Activated T-cell treated with anti-CD3 and anti-CD28 coated beads, Interleukin-2, amount 50 U/mL, for 72 hours (primary cell): ENCODE measurements at places on chromosomes 13 and 19. TPM values are rescaled to one million over a fixed set of nuclear protein-coding genes. Genes with fewer than 3 reads are reported as not detected.

DNA sequence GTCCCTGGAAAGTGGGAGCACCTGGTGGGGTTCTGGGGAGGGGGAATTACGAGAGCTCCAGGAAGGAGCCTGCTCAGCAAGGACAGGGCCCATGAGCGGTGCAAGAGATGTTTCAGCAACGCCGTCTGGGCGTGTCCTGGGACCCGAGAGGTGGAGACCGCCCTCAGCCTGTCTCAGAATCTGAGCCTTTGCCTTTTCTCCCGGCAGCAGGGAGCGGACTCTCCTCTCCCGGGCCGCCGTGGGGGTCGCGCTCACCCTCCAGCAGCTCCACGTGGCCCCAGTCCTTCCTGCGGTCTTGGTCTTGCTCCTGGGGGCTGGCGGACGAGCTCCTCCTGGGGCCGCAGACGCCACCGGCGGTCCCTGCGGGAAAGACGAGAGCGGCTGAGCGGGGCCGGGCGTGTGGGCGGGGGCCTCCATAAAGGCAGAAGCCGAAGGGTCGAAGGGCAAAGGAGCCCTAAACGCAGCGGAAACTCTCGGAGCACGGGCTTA is 714 bp downstream of the POLRMT start:
- peak overlapping the region; percentile 94 for H3K27ac ChIP-seq
- peaks cover 18% of the 10 kb centered on the region for H3K4me1 ChIP-seq
- H3K27me3 ChIP-seq, result no peaks in the 10 kb centered on the region
- peaks cover 13% of the 10 kb centered on the region for H3K36me3 ChIP-seq

Gene WDR83
- total RNA-seq, result 18.4 TPM

Gene RNF17
- not detected for total RNA-seq

GRCh38 chr13:96109125-96109524 is 19.2 kb downstream of the HS6ST3 start:
- H3K4me3 ChIP-seq, result no peak overlapping the region
- H3K27ac ChIP-seq, result peak overlapping the region; percentile 74
- no peak for DNase-seq

DNA sequence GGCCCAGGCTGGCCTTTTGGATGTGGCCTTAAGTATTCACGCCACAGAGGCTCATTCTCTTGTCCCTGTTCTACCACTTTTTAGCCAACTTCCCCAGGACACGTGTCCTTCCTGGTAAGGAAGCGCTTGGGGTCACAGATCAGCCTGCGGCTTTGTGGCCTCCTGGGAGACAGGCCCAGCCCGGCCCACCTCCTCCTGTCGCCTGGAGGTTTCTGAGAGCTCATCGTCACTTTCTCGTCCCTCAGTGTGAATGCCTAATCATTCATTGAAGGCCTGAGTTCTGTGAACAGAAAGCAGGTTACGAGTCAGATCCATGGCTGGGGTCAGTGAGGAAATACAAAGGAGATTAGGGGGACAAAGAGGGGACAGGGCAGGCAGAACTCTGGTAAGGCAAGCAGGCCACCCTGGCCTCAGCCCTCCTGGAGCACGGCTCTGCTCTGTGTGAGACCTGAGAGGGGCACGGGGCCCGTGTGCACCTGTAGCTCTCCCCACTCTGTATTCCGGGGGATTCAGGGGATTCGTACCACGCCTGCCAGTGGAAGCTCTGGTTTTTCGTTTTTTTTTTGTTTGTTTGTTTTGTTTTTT is 38.6 kb upstream of the TSHZ3 start:
- no peaks in the 10 kb centered on the region for H3K4me1 ChIP-seq
- no peak for DNase-seq
- H3K27ac ChIP-seq, result no peak overlapping the region
- no peaks in the 10 kb centered on the region for H3K36me3 ChIP-seq
- peaks cover 8% of the 10 kb centered on the region for H3K27me3 ChIP-seq
- no peak overlapping the region for H3K4me3 ChIP-seq

Gene GJB6
- total RNA-seq, result 4.0 TPM

Gene AP1M2
- total RNA-seq, result not detected

DNA sequence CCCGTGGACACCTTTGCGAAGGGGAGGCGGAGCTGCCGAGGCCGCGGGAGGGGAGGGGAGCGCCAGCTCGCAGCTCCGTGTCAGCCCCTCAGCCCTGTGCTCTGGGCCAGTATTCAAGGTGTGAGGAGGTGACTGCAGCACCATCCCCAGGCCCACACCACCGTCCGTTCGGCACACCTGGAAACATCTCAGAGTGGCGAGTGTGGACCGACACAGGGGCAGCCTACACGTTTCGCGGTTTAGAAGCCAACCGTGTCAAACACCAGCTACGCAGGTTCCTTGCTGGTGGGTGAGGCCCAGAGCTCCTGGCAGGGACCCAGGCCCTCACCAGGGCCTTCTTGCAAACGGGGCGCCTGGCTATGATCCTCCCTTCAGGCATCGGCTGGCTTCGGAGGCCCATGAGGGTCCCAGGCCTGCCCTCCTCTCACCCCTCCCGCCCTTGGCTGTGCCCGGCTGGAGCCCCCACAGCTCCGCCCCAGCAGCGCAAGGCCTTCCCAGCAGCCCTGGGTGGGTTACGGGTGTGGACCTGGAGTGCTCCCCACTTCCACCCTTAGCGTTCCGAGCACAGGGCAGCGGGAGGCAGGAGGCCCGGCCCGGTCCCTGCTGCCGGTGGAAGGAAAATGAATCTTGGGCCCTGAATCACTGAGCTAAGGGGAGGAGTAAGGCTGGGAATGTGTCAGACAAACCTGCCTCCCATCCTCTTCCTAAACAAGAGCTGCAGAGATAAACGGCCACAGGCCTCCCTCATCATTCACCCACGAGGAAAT is 1.2 kb downstream of the C13orf46 start:
- H3K36me3 ChIP-seq, result peaks cover 2% of the 10 kb centered on the region
- no peak overlapping the region for H3K4me3 ChIP-seq
- no peaks in the 10 kb centered on the region for H3K4me1 ChIP-seq
- no peaks in the 10 kb centered on the region for H3K27me3 ChIP-seq
- H3K27ac ChIP-seq, result no peak overlapping the region
- DNase-seq, result no peak

Gene CTXN1
- total RNA-seq, result 0.50 TPM

DNA sequence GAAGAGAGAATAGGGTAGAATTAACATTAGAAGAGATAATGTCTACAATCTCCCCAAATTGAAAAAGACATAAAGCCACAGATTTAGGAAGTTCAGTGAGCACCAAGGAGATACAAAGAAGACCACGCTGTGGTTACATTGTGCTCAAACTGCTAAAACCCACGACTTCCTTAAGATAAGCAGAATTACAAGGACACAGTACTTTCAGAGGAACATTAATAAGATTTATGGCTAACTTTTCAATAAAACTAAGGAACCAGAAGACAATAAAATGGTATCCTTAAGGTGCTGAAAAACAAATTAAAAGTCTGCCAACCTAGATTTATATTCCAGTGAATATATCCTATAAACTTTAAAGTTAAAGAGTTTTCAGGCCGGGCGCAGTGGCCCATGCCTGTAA is 7.4 kb upstream of the IL17D start:
- no peaks in the 10 kb centered on the region for H3K36me3 ChIP-seq
- no peak overlapping the region for H3K27ac ChIP-seq
- no peak for DNase-seq
- no peak overlapping the region for H3K4me3 ChIP-seq

- H3K36me3 ChIP-seq, result no peaks in the 10 kb centered on the region
- H3K4me3 ChIP-seq, result no peak overlapping the region
- H3K27me3 ChIP-seq, result peaks cover 33% of the 10 kb centered on the region
These were observed 14.2 kb downstream of the EFNB2 start for GRCh38 chr13:106521095-106521799.

DNA sequence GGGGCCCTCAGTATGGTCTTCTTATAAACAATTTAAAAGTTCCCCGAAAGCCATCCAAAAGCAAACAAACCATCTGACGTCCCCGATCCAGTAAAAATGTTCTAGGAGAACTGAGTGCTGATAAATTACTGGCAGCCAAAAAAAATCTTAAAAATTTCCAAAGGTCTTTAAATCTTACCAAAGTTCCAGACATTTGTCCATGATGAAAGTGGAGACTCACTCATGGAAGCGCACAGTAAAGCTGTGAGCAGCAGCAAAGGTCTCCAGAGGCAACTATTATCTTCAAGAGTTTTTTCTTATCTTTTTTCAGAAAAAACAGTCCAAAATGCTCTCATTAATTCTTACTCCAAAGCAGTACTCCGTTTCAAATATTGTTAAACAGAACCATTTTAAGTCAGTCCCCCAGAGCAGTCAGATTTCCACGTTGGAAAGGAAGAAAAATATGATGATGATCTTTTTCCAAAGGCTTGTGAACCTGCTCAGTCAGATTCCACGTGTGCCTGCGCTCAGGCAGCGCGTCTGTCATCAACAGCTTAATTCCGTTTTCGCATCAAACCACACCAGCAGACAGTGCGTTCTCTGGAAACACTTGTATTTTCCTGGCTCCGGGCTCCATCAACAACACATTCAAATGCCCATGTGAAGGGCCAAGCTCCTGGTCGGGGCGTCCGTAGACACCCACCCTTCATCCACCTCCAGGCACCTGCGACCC is 85.4 kb downstream of the COL4A1 start:
- H3K36me3 ChIP-seq, result no peaks in the 10 kb centered on the region
- no peaks in the 10 kb centered on the region for H3K4me1 ChIP-seq
- no peak overlapping the region for H3K27ac ChIP-seq
- peaks cover 29% of the 10 kb centered on the region for H3K27me3 ChIP-seq
- no peak for DNase-seq

Gene PRODH2
- total RNA-seq, result not detected

GRCh38 chr19:13987101-13987890 is 18.8 kb downstream of the RFX1 start:
- DNase-seq, result no peak
- peaks cover 2% of the 10 kb centered on the region for H3K36me3 ChIP-seq
- peaks cover 52% of the 10 kb centered on the region for H3K4me1 ChIP-seq
- no peaks in the 10 kb centered on the region for H3K27me3 ChIP-seq
- peak overlapping the region; percentile 80 for H3K4me3 ChIP-seq

GRCh38 chr19:30273184-30273583 is 99.0 kb upstream of the ZNF536 start:
- H3K27ac ChIP-seq, result no peak overlapping the region
- no peaks in the 10 kb centered on the region for H3K36me3 ChIP-seq
- no peak overlapping the region for H3K4me3 ChIP-seq
- DNase-seq, result no peak
- H3K4me1 ChIP-seq, result no peaks in the 10 kb centered on the region

DNA sequence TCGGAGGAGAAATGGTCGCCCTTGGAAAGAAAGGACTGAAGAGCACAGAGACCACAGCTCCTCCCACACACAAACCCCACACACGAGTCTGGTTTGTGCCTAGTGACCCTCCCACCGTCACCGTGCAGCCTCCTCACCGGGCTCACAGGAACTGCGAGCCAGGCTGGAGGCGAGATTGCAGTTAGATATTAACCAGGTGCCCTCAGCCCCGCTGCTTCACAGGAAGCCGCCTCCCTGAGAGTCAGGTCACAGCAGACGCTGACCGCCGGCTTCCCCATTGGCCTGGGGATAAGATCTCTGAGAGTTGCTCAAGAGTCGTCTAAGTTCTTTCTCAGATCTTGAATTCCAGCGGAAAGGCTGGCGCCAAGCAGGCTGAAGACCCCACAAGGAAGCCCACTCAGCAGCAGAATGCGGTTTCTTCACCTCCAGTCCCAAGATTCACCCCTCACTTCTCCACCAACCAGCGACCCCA is 870 bp downstream of the ZNF44 start:
- peak overlapping the region; percentile 98 for H3K27ac ChIP-seq
- H3K27me3 ChIP-seq, result no peaks in the 10 kb centered on the region
- H3K4me1 ChIP-seq, result peaks cover 44% of the 10 kb centered on the region
- H3K36me3 ChIP-seq, result peaks cover 7% of the 10 kb centered on the region
- H3K4me3 ChIP-seq, result peak overlapping the region; percentile 100
